ENCODE measurements at places on chromosomes 3 and 15. TPM values are rescaled to one million over a fixed set of nuclear protein-coding genes. Genes with fewer than 3 reads are reported as not detected.

DNA sequence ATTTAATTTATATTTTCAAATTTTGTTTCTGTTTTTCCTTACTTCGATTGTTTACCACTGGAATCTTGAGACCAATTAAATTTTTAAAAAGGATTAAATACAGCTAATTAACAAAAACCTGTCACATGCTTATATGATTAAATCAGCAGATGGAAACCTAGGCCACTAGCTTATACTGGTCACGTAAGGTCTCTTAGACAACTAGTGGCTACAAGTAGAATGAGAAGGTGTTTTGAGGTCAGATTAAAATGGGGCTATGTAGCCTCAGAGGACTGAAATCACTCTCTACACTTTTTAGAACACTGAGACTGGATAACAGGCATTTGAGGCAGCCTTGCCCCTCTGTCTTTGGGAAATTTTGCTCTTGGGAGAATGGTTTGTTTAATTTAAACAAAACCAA is 246.5 kb upstream of the ONECUT1 start:
- DNase-seq, result no peak
- H3K4me1 ChIP-seq, result no peaks in the 10 kb centered on the region
- no peaks in the 10 kb centered on the region for H3K36me3 ChIP-seq
- no peak overlapping the region for H3K27ac ChIP-seq

DNA sequence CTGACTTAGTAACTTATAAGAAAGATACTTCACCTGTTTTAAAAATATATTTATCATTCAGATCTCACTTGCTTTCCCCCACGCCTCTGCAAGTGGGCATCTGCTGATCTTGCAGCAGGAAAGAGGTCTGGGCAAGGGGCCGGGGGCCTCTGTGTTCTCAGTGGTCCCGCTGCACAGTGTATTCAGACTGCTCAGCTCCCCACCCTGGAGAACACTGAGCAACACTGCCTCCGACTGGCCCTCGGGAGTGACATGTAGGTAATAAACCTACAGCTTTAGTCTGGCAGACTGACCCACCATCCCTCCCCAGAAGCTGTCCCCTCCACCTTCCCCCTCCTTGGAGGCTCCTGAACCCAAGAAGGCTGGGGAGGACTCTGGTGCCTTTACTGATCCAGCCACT is 43.8 kb downstream of the GABRB3 start:
- no peak overlapping the region for H3K27ac ChIP-seq
- no peak overlapping the region for H3K4me3 ChIP-seq
- no peak for DNase-seq
- no peaks in the 10 kb centered on the region for H3K4me1 ChIP-seq
- no peaks in the 10 kb centered on the region for H3K27me3 ChIP-seq
- H3K36me3 ChIP-seq, result no peaks in the 10 kb centered on the region

- no peaks in the 10 kb centered on the region for H3K4me1 ChIP-seq
- DNase-seq, result no peak
- no peaks in the 10 kb centered on the region for H3K36me3 ChIP-seq
- no peak overlapping the region for H3K4me3 ChIP-seq
These were observed 128.9 kb downstream of the MEGF11 start for GRCh38 chr15:66124651-66125050.

- H3K36me3 ChIP-seq, result peaks cover 7% of the 10 kb centered on the region
- H3K4me1 ChIP-seq, result peaks cover 11% of the 10 kb centered on the region
- H3K4me3 ChIP-seq, result no peak overlapping the region
- H3K27ac ChIP-seq, result no peak overlapping the region
- DNase-seq, result no peak
- no peaks in the 10 kb centered on the region for H3K27me3 ChIP-seq
These were observed 27.2 kb downstream of the PLSCR4 start for GRCh38 chr3:146223401-146224373.

GRCh38 chr15:94175420-94175819 is 55.9 kb upstream of the MCTP2 start:
- H3K27me3 ChIP-seq, result peaks cover 4% of the 10 kb centered on the region
- DNase-seq, result no peak
- H3K36me3 ChIP-seq, result no peaks in the 10 kb centered on the region

GRCh38 chr3:156723182-156723619 is 48.8 kb downstream of the TIPARP start:
- H3K27me3 ChIP-seq, result no peaks in the 10 kb centered on the region
- no peak overlapping the region for H3K4me3 ChIP-seq
- peaks cover 40% of the 10 kb centered on the region for H3K36me3 ChIP-seq

DNA sequence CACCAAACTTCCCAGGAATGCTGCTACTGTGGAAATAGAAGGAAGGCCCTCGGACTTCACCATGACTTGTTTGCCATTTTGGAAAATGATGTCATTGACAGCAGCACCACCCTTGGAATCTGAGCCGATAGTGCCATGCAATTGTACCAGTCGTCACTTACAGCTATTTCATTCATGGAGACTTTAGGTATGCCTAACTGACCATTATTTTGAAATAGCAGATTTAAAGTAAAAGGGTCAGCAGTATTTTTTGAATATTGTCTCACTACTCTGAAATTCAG is 66.0 kb upstream of the ARL8B start:
- peaks cover 58% of the 10 kb centered on the region for H3K4me1 ChIP-seq
- no peak overlapping the region for H3K27ac ChIP-seq
- no peaks in the 10 kb centered on the region for H3K36me3 ChIP-seq
- no peaks in the 10 kb centered on the region for H3K27me3 ChIP-seq
- no peak overlapping the region for H3K4me3 ChIP-seq
- peak; percentile 27 for DNase-seq

DNA sequence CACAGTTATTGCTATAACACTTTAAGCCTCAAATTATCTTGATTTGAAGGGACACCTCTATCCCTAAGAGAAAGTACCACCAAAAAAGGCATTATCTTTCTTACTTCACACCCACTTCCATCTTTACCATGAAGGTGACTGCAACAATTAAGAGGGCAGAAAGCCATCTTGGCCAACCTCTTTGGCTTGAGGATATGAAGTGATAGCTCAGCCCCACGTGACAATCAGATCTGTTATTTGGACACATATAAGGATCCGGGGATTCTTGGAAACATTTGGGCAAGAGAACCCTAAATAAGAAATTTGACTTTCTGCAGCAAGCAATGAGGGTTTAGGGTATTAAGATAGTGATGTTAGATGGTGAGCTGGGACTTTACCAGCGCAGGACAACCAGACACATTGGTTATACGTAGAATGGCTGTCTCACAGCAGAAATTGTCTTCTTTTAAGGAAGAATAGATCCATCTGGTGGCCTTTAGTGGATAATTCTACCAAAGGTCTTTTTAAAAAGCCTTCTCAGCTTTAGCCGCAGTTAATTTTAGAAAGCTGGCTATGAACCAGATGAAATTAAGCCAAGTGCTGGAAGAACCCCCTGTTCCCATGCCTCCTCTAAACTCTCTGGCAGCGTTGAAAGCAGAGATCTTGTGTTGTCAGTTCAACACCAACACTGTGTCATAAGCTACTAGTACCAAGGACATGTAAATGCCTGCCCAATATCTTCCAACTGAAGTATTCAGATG is 12.3 kb downstream of the HCLS1 start:
- DNase-seq, result no peak
- H3K27ac ChIP-seq, result no peak overlapping the region
- H3K4me3 ChIP-seq, result no peak overlapping the region
- H3K36me3 ChIP-seq, result no peaks in the 10 kb centered on the region

- DNase-seq, result no peak
- no peaks in the 10 kb centered on the region for H3K4me1 ChIP-seq
- peaks cover 12% of the 10 kb centered on the region for H3K27me3 ChIP-seq
- no peaks in the 10 kb centered on the region for H3K36me3 ChIP-seq
- no peak overlapping the region for H3K27ac ChIP-seq
These were observed 5.9 kb downstream of the KBTBD13 start for GRCh38 chr15:65082303-65082953.

DNA sequence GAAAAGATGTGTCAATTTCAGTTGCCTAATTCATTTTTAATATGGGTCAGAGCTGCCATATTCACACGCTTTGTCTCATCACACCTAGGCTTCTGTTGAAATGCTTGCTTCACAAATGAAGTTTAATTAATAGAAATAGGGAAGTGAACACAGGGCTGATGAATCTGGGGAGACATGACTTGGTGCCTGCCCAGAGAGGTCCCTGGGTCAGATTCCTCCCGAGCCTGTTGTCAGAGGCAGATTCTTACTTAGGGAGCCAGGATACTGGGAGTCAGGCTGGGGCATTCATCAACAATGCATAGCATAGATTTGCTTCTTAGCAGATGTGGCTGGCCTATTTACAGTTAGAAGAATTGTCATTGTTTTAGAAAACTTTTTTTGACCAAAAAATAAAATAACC is 90.6 kb downstream of the CACNA1D start:
- no peaks in the 10 kb centered on the region for H3K4me1 ChIP-seq
- no peak overlapping the region for H3K4me3 ChIP-seq
- H3K36me3 ChIP-seq, result no peaks in the 10 kb centered on the region
- H3K27ac ChIP-seq, result no peak overlapping the region

DNA sequence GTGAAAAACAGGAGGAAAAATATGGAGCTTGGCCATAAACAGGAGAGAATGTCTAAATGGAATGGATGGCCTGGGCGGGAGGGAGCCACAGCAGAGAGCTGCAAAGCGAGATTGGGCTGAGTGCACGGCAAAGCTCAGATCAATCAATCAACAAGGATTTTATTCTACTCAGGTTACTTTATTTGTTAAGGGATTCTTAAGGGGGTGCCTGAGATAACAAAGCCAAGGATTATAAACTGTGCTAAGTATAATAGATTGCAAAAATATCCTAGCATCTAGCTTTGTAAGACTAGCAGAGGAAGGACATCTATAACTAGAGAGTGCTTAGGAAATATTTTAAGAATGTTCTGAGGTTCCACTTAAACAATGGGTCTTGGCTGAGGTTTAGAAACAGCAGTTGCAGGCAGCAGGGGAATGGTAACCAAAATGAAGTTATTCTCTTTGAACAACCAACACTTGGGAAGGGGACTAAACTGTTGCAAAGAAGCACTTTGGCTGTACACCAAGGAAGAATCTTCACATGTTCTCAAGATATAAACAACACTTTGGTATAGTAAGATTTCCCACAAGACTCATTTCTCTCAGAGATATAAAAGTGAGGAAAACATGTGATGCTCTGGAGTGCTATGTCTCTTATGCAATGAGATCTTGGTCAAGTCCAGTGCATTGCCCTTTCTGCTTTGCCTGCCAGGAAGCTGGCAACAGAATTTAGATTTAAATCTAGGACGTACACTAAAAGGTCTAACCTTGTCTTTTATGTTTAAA is 35.5 kb downstream of the TMEM212 start:
- H3K36me3 ChIP-seq, result no peaks in the 10 kb centered on the region
- peaks cover 51% of the 10 kb centered on the region for H3K4me1 ChIP-seq
- DNase-seq, result peak; percentile 53
- no peaks in the 10 kb centered on the region for H3K27me3 ChIP-seq
- peak overlapping the region; percentile 34 for H3K27ac ChIP-seq

DNA sequence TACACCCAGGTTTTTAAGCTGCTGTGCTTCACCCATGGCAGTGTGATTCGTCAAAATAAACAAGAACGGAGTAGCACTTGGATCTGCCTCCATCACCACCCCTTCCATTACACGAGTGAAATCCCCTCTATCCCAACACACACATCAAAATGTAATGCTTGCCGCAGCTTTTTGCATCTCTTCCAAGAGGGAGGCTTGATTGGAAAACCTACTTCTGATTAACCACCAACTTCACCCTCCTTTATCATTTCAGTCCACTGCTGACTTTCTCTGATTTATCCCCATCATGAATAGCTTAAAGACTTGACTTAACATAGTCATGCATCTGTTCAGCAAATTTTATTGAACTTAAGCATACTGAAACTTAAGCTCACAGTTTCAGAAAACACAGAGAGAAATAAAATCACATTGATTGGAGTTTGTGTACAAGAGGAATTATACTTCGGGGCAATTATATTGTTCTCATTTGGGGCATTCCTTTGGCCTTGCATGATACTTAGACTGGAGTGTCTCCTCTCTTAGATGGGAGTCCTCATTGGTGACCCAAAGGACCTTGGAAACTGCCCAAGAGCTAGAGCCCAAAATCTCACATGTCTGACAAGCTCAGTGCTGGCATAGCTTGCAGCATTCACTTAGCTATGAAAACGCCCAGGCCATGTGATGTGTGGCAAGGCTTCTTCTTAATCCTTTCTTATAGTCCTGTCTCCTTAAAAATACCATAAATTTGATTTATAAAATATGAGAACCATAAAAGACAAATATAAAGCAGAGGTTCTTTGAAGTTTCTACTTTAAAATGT is 124.3 kb upstream of the UMPS start:
- no peak overlapping the region for H3K27ac ChIP-seq
- no peak for DNase-seq
- H3K4me1 ChIP-seq, result peaks cover 9% of the 10 kb centered on the region
- H3K4me3 ChIP-seq, result no peak overlapping the region
- peaks cover 19% of the 10 kb centered on the region for H3K27me3 ChIP-seq
- H3K36me3 ChIP-seq, result no peaks in the 10 kb centered on the region

DNA sequence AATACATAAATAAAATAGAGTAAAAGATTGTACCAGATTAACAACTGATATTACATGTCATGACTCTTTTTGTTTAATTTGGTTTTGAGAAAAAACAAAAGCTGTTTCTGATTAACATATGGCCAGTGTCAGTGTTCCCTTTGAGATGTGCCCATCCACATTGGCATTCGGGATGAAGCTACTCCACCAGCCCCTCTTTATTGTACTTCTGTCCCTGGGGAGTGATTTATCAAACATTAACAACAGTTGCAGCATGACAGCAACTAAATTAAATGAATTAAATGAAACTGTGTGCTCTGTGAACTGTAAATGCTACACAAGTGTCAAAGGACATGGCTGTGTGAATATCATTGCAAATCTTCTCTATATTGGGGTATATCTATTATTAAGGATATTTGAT is 25.9 kb upstream of the MTMR10 start:
- DNase-seq, result no peak
- no peak overlapping the region for H3K27ac ChIP-seq
- no peak overlapping the region for H3K4me3 ChIP-seq
- no peaks in the 10 kb centered on the region for H3K36me3 ChIP-seq
- H3K27me3 ChIP-seq, result no peaks in the 10 kb centered on the region

DNA sequence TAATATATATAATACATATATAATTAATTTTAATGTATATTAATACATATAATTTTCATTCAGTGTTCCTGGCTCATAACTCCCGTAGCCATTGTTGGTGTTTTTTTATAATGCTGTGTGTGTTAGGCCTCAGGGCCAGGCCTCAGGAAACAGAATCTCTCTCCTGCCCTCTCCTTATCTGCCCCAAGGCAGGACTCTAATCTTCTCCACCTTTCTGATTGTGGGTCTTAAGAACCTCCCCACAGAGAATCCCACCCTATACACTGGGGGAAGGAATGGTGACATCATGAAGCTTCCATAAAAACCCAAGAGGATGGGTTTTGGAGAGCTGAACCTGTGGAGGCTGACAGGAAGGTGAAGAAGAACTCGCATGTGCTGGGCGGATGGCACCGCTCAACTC is 4.0 kb upstream of the FMN1 start:
- H3K27me3 ChIP-seq, result peaks cover 16% of the 10 kb centered on the region
- H3K4me3 ChIP-seq, result no peak overlapping the region
- no peak overlapping the region for H3K27ac ChIP-seq
- no peak for DNase-seq

GRCh38 chr3:24648063-24648462 is 153.4 kb upstream of the THRB start:
- no peaks in the 10 kb centered on the region for H3K4me1 ChIP-seq
- no peak overlapping the region for H3K27ac ChIP-seq
- H3K4me3 ChIP-seq, result no peak overlapping the region
- no peak for DNase-seq
- no peaks in the 10 kb centered on the region for H3K27me3 ChIP-seq

TM2D3 gene
- 68.7 TPM for total RNA-seq

GABPB1 gene
- 32.6 TPM for total RNA-seq

MRAS gene
- total RNA-seq, result 56.7 TPM

TCF12 gene
- 58.6 TPM for total RNA-seq

PLA1A gene
- total RNA-seq, result not detected

RAD54L2 gene
- 14.2 TPM for total RNA-seq

ANP32A gene
- 40.1 TPM for total RNA-seq

RMDN3 gene
- 25.9 TPM for total RNA-seq

BNIP2 gene
- 113 TPM for total RNA-seq

SPESP1 gene
- total RNA-seq, result 3.4 TPM

LMOD3 gene
- total RNA-seq, result not detected

Measured in GM23248 (cell line).